HFF-Myc (cell line): ENCODE measurements at places on chromosomes 2 and 18.

DNA sequence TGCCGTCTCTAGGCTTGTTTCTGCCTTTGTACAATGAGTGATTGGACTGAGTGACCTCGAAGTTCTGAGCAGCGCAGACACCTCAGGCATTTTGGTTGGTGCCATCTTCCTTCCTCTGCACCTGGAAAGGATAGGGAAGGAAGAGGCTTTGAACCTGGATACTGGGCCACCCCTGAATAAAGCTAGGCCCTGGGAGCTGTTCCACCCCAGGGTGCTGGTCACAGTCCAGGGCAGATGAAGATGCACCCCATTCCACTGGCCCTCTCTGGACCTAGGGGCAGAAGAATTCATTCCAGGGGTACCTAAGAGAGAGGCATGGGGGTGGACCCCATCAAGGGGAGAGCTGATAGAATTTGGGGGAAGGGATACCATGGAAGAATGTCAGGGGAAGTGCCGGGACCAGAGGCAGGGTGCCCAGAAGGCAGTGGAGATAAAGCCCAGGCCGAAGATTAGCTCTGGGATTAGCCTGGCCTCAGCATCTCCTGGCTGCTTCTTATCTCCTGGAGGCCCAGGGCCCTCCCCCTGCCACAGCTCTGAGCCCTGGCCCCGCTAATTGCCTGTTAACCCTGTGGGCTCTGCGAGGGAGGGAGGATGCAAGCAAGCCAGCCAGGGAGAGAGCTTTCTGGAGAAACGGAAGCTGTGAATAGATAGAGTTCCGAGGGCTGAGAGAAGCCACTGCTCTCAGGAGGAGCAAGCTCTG lies 11.4 kb downstream of the ASIC4 start:
- DNase-seq: no peak

GRCh38 chr2:70496819-70497218 lies 56.8 kb downstream of the TGFA start:
- no peak for DNase-seq

- no peak for DNase-seq
Measured at GRCh38 chr2:231900486-231900942, 25.7 kb downstream of the NPPC start.

- DNase-seq: no peak
Measured at GRCh38 chr2:43905871-43906270, 67.1 kb downstream of the ABCG8 start.

DNA sequence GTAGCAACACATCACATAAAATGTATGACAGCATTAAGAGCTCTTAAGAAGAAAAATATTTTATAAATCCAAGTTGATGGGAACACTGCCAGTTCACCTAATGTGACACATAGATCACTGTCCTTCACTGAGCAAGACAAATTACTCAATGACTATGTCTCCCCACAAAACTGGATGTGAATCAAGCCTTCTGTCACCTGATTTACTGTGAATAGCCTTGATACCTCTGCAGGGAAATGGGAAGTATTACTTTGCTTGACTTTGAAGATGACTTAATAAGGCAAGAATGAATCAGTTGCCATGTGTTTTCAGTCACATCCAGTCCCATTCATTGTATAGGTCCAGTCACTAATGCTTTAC lies 94.6 kb downstream of the NYAP2 start:
- DNase-seq: no peak

DNA sequence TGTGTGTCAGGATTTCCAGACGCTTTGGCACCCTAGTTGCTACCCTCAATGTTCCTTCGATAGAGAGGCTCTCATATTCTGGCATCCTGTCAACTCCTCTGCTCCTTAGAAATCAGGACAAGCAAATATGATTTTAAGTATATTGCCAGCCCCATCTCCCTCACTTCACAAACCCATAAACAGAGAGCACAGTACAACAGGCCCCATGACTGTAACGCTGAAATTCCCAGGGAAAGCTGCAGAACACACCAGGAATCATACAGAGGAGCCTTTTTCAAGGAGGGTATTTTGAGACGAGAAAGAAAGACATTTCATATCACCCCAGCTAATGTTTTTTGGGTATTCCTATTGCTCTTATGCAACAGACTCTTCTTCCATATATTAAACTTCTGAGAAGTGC lies 162.9 kb downstream of the NAPG start:
- no peak for DNase-seq

DNA sequence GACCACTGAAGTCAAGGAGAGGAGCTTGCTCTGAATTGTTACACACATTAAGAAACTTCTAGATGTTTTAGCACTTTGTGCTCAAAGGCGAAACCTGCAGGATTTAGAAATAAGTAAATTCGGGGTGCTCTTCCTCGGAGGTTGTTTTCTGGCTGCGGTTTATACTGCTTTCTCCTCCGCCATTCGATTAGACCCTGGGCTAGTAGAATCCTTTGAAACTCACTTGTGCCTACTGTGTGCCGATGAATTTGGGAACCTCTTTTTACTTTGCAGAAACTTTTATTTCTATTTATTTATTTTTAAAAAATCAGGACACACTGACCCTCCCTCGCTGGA lies 3.5 kb downstream of the MEIS1 start:
- DNase-seq: no peak

- no peak for DNase-seq
Measured at GRCh38 chr18:51138936-51139335, 58.5 kb downstream of the MEX3C start.

DNA sequence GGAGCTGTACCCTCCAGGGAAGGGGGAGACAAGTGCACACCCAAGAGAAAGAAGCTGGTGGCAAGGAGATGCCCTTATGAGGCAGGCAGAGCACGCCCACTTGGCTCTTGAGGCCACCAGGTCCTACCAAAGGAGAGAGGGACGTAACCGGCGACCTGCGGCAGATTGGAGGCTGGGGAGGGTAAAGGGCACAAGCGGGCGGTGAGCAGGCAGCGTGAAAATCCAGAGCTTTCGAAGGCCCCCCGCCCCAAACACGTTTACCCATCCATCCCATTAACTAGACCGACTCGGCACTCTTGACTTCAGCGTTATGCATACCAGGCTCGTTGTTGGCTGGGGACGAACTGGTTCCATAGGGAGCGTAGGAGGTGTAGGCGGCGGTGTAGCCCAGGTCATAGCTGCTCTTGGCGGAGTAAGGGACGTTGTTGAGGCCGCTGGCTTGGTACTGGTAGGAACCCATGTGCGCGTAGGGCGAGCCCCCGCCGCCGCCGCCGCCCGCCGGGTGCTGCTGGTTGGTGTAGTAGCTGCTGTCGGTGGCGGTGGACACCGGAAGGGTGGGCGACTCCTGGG lies 794 bp downstream of the DLX2 start:
- no peak for DNase-seq

DNA sequence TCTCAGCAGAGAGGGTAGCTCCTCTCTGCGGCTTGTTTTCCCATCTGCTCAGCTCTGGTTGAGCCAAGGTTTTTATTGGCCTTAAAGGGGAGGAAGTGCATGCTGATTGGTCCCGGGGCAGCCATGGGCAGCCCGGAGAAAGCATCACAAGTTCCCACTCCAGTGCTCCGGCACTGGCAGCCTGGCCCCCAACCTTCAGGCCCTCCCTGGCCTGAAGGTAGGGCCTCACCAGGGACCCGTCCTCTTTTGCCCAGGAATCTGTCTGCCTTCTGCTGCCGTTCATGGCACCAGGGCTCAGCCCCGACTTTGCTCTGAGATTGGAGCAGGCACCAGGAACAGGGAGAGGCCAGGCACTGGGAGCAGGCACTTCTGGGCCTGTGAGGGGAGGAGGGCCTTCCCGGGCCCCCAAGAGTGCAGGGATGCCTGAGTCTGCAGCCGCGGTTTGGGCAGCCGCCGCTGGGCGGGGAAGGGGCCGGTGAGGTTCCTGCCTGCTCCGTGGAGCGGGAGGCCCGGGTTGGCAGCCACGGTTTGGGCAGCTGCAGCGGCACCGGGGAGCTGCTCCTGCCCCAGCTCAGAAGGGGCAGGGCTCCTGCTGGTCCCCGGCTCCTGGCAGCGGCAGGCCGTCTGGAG lies 17.5 kb upstream of the ILKAP start:
- no peak for DNase-seq

- DNase-seq: no peak
Measured at GRCh38 chr2:7905756-7906155, 776.1 kb upstream of the ID2 start.

- no peak for DNase-seq
Measured at GRCh38 chr18:22830511-22830910, 102.6 kb upstream of the RBBP8 start.

DNA sequence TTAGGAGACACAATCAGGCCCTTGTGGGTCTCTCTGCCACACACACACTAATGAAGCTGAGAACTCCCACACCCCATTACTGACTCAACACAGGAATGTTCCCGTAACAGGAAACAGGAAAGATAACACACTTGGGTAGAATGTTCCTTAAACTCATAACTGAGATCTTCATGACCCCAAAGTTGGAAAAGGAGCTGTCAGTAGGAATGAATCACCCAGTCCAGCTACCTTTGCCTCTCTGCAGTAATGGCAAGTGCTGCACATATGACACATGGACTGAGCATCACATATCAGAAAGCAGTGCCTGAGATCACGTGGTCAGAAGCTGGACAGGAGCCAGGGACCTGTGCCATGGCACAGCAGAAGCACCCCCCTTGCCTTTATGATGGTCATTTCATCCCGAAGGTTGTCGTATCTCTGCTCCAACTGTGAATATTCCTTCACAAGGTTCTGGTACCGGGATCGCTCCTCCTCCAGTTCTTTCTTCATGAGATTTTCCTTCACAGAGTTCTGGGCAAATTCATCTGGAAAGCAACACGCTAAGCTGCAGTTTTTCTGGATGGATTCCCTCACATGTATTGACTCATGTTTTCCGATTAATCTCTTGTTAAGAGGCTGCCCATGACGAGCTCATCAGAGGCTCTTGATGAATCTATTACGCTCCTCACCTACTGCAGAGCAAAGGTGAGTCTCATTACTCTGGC lies 65.4 kb upstream of the ACAA2 start:
- no peak for DNase-seq

- DNase-seq: no peak
Measured at GRCh38 chr2:109472974-109473373, 140.8 kb downstream of the SEPTIN10 start.

DNA sequence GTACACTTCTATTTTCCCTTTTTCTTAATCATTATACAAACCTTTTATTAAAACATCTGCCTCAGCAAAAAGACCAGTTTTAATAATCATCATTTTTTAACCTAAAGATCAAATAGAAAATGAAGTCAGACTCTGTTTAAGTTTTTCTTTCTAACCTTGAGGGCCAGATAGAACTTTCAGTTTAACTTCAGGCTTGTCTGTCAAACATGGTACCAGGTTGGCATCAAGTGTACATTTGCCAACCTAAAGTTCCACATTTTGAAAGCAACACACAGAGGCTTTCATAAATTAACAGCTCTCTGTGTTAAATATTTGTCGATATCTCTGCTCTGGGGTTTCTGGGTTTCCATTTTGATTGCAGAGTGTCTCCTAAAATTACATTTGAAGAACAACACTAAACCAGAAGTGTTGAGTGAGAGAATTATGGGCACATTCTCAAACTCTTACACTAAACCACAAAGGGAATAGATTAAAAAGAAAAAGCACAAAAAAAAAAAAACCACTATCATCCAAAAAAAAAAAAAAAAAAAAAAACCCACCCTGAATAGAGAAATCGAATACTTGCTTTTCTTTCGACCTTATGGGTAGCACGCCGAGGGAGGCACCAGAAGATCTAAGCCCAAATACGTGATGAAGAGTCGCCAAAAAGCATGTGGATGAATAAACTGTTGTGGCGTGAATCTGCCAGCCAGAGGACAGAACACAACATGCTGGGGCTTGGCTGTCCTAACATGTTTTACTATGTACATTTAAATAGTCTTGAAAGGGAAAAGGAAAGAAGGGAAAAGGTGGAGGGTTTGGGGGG lies 166.2 kb downstream of the TCF4 start:
- no peak for DNase-seq

DNA sequence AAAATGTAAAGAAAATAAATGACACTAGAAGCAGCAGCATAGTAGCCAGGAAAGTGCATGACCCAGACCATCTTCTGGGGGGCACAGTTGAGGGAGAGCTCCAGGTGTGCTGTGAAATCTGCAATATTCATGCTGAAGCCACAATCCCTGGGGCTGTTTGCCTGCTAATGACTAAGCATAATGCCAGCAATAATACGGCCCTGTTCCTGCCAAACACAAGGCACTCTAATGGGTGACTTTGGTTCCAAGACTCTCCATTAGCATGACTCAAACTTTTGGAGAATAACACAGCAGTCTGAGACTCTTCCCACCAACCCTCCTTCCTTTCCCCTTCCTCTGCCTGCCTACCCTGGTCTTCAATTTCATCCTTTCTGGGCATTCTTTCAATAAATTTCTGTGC lies 77.9 kb upstream of the DOCK10 start:
- DNase-seq: no peak

- no peak for DNase-seq
Measured at GRCh38 chr18:44625386-44625785, 55.3 kb upstream of the SETBP1 start.

- no peak for DNase-seq
Measured at GRCh38 chr2:118350621-118351020, 262.4 kb downstream of the INSIG2 start.

- no peak for DNase-seq
Measured at GRCh38 chr2:105278654-105279053, 37.1 kb downstream of the GPR45 start.

DNA sequence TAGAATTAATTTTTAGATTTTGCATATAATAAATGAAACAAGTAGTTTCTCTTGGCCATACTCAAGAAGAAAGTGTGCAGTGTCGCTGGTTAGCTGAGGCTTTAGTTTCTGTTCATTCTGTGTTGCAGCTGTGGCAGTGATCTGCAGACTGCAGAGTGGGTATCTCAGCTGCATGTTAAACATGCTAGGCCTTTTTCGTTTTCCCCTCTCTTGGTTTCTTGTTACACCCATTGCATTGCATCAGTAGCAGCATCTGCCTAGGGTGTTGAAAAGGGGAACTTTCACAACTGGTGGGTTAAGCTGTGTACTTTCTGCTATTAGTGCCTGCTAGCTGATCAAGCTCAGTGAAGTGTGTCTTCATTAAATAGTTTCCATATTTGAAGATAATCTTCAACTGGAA lies 51.3 kb downstream of the ACSL3 start:
- DNase-seq: no peak

GRCh38 chr2:150644298-150645067 lies 157.0 kb upstream of the RND3 start:
- DNase-seq: no peak

GRCh38 chr2:205636549-205637319 lies 45.6 kb upstream of the NRP2 start:
- no peak for DNase-seq

DNA sequence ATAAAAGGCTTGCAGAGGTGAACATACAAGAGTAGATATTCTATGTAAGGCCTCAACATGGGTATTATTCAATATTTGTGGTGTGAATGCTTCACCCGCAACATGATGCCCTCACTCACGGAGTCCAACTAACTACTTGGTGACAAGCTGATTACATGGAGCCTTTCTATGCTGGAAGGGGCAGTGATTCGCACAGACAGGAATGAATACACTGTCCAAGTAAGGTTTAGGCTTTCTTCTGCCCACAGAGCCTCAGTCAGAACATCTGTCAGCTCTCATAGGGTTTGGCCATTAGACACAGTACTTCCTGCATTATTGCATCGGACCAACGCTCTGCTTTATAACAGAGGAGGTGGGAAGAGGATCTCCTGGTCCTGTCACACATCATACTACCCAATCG lies 80.3 kb upstream of the SLC35G4 start:
- DNase-seq: no peak

- DNase-seq: no peak
Measured at GRCh38 chr2:129904532-129905446, 74.7 kb upstream of the RAB6C start.

- DNase-seq: no peak
Measured at GRCh38 chr2:41579806-41580205, 468.0 kb upstream of the PKDCC start.
